ENCODE measurements at places on chromosomes 4 and X.

- no peak for DNase-seq
These were observed 268.0 kb downstream of the GABRG1 start for GRCh38 chr4:45855857-45856256.

DNA sequence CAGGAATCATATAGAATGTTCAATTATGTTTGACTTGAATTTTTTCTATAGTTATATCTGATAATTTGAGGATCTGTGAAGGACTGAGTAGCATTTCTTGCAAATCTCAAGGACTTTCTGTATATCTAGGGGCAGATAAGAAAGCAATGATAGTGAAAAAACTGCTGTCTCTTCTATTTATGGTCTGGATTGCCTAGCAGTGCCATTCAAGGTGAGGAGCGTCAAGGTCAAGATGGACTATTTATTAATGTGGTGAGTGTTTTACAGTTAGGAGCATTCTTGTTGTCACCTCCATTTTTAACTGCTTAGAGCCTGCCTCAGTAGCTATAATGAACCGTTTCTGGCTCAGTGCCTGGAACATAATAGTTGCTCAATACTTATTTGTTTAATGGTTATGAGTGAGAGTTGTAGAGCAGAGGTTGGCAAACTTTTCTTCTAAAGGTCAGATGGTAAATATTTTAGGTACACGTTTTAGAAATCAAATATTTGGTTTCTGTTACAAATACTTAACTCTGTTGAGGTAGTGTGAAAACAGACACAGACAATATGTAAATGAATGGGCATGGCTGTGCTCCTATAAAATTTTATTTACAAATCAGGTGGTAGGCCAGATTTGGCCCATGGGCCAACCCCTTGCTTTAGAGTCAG is 523.2 kb upstream of the IGFBP7 start:
- DNase-seq = no peak

GRCh38 chrX:95367286-95367685 is 1317.4 kb upstream of the DIAPH2 start:
- DNase-seq = no peak

DNA sequence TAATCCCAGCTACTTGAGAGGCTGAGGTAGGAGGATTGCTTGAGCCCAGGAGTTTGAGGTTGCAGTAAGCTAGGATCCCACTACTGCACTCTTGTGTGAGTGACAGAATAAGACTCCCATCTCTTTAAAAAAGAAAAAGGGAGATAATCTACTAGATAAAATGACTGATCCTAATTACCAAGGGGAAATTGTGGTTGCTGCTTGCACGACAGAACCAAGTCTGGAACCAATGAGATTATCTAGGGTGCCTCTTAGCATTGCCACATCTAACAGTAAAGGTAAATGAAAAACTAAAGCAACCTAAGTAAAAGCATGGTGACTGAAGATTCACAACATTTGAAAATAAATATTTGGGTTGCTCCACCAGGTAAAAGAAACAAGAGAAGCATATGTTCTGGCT is 185.1 kb downstream of the PDHA2 start:
- DNase-seq = no peak

GRCh38 chrX:109954333-109954732 is 48.6 kb upstream of the TMEM164 start:
- DNase-seq = no peak

- DNase-seq = no peak
These were observed 702 bp downstream of the KLHL5 start for GRCh38 chr4:39062770-39063097.

DNA sequence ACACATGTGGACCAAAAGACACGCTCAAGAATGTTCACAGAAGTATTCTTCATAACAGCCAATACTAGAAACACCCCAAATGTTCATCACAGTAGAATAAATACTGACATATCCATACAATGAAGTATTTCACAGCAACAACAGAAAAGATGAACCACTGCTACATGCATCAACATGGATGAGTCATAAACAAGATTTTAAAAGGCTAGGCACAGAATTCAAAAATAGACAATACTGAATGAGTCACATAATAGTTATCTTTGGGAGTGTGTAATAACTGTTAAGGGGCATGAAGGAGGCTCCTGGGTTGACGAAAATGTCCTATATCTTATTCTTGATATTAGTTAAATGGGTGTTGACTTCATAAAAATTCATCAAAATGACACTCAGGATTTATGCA is 43.5 kb downstream of the CLOCK start:
- DNase-seq = no peak

DNA sequence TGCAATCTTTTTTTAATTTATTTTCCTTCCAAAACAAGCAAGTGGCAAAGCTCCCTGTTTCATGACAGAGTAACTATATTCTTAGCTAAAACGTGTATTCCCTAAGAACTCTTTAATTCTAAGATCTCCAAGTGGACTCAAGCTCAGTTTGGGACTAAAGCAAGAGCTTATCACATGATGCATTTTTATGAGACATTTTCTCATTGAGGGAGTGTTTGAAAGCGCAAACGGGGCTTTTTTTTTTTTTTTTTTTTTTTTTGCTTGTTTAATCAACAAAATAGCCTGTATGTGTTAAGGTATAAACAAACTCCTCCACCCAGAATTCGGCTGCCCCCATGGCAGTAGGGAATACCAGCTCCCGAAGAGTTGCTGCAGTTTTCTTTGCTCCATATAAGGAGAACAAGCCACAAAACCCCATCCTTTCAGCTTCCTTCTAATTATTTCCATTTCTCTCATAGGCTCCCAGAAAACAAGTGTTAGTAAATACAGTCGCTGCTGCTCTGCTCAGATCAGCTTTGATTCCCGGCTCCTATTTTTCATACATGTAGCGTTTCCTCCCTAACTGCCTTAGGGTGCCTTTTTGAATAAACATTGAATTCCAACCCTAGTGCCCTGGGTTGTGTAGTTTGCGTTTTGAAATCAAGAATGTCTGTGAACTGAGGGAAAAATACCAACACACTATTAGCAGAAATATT is 669 bp upstream of the PPARGC1A start:
- no peak for DNase-seq

GRCh38 chr4:140686796-140687195 is 69.4 kb downstream of the TBC1D9 start:
- no peak for DNase-seq

- no peak for DNase-seq
These were observed 24.7 kb downstream of the IL3RA start for GRCh38 chrX:1361275-1361674.

DNA sequence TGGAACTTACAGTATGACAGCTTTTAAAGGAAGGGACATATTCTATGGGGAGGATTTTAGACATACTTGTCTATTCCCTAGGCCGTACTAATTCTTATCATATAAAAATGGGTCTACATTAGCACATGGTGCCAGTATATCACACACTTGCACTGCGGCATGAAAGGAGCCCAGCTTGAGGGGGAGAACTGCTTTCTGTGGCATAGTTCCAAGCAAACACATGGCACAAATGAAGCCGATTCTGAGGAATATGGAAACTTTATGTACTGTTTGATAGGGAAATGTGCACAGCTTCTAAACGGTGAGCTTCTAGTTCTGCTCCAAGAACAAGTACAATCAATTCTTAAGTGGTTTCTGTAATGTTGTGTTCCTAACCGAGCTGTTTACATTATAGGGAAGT is 675.6 kb upstream of the FTHL17 start:
- DNase-seq = no peak

DNA sequence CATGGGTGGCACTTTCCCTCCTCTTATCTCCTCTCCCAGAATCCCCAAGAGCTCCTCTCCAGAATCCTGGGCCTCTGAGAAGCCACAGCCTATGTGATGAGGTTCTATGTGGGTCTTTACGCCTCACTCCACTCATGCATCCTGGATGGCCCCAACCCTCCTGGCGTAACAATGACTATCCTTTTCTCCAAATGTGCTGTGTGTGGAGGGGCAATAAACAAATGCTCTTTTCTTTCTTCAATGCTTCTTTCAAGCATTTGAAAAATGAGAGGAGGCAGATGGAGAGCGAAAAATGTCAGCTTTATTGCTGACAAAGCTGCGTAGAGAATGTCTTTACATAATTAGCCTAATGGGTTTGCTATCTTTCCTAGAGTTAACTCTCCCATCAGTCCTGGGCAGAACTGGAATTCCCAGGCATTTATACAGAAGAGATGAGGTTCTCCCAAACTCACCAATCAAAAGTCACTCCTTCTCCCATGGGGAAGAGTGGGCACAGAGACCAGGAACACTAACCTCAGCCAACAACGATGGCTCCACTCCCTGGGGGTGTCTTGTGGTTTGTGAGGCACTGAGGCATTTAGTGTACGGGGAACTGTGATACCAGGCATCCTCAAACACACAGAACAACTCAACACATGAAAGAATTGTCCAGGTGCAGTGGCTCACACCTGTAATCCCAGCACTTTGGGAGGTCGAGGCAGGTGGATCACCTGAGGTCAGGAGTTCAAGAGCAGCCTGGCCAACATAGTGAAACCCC is 118.9 kb upstream of the SLC34A2 start:
- no peak for DNase-seq

GRCh38 chrX:149473092-149473491 is 32.0 kb downstream of the IDS start:
- no peak for DNase-seq

- no peak for DNase-seq
These were observed 202.2 kb downstream of the RAPGEF2 start for GRCh38 chr4:159305129-159305528.

DNA sequence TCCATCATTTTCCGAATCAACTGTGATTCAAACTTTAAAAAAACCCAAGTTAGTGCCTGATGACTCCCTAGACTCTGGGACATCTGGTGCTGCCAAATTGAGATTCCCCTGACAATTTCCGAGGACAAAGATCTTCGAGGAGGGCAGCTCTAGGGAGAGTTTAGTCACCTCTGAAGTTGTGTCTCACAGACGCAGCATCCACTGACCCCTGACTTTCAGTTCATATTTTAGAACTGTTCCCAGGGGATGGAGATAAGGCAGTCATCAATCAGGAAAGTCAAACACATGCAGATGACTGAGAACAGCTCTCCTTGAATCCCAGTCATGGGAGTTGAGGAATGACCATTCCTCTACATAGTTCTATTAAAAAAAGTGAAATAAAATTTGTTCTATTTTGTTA is 643.9 kb downstream of the TRIML1 start:
- DNase-seq = no peak

GRCh38 chr4:169024762-169025161 is 14.7 kb upstream of the CBR4 start:
- no peak for DNase-seq

DNA sequence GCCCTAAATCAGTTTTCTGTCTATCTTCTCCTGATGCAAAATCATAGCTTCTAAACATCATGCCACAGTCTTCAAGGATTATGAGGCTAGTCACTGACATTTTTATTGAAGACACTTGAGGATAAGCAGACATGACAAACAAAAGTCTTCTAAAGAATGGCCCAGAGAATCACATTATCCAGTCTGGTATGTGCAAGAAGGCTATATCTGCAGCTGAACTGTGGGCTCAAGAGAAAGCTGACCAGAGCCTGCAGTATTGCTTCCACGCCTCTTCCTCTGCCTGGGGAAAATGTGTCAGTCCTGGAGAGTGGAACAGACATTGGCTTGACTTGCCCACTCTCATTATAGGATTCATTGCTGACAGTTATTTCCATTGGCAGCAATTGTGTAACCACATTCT is 553.5 kb downstream of the SPOCK3 start:
- no peak for DNase-seq

DNA sequence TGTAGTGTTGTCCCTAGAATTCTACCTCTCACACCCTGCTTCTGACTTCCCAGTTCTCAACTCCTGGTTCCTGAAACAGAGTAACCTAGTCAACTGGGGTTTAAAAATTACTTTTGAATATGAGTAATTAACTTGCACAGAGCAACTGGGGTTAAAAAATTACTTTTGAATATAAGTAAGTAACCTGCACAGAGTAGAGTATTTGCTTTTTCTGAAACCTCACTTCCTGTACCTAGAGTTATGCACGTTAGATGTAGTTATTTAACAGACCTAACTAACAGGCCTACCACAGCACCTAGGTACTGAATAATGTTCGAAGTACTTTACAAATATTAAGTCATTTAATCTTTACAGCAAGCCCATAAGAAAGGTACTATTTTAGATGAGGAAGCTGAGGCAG is 32.9 kb downstream of the SLC39A8 start:
- no peak for DNase-seq

DNA sequence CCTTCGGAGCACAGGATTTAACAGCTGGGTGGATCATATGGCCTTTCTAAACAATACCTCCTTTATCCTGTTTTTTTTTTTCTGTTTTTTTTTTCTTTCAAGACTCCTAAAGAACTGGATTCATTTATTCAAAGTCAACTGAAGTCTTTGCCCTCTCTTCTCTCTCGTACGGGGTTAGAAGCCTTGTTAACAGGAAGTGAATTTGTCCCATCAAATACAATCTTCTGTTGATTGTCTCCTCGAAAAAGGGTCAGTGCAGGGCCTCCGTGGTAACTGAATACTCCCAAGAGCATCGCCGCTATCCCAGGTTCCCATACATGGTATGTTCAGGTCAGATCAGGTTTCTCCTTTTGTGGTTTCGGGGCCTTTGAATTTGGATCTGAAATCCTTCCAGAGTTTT is 1.8 kb upstream of the TMEM128 start:
- DNase-seq = no peak

DNA sequence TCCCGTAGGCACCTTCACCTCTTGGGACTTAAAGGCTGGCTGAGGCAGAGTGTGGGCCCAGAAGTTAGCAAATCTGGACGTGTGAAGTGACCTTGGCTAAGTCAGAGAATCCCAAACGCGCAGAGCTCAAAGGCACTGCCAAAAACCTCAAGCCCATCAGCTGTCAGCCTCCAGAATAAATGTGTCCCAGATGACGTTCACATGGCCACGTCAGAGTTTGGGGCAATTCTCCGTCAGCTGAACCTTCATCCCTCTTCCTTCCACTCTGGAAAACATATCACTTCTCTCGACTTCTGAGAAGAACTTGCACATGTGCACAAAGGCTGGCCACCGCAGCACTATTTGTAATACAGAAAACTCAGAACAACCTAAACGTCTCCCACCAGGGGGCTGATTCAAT is 35.7 kb upstream of the APLN start:
- DNase-seq = no peak

GRCh38 chrX:54817220-54817820 is 9.8 kb downstream of the MAGED2 start:
- no peak for DNase-seq

DNA sequence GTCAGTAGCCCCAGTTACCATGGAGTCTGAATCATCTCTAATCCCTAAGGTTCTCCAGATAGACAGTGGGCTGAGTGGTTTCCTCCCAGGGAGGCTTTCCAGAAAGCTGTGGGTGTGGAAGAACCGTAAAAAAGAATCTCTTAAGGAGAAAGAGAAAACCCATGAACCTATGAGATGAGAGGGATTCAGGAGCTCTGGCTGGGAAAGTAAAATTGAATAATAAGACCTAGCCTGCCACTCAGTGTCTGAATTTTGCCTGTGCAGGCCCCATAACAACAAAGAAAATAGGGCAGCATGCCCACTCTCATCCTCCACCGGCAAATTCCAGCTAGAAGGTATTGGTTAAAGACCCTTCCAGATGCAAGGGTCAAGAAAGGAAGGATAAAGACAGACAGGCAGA is 16.9 kb downstream of the AWAT2 start:
- no peak for DNase-seq

GRCh38 chr4:128615197-128615596 is 194.3 kb upstream of the JADE1 start:
- DNase-seq = no peak
